Panc1 (cell line): ENCODE measurements at places on chromosomes 13 and 19.

DNA sequence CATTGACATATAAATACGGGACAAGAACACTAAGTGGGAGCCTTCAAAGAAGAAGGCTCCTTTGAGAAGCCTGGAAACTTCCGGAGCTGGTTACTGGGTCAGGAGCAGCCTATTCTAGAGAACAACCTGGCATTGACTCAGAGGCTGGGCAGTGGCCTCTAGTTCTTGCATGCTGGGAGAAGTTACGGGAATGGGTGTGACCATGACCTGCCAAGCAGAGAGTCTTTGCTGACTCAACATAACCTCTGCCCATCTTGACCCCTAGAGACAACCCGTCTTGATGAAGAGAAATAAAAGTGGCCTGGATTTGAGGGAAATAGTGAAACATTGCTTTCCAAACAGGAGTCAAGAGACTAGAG is 21.0 kb downstream of the STARD13 start:
- DNase-seq = no peak

GRCh38 chr19:18899624-18900560 is 3.9 kb upstream of the CERS1 start:
- DNase-seq = no peak

GRCh38 chr13:41492432-41493260 is 35.3 kb downstream of the RGCC start:
- no peak for DNase-seq

- DNase-seq = no peak
Measured at GRCh38 chr19:2372076-2372612, 12.1 kb downstream of the TMPRSS9 start.

- DNase-seq = no peak
Measured at GRCh38 chr13:111204438-111205177, 89.5 kb downstream of the ARHGEF7 start.
